ENCODE measurements at places on chromosomes 12 and 14.

- no peak for DNase-seq
Observed at GRCh38 chr12:57712701-57713100, 18.8 kb downstream of the OS9 start.

GRCh38 chr12:80681287-80681686, 26.1 kb upstream of the MYF6 start:
- no peak for DNase-seq

DNA sequence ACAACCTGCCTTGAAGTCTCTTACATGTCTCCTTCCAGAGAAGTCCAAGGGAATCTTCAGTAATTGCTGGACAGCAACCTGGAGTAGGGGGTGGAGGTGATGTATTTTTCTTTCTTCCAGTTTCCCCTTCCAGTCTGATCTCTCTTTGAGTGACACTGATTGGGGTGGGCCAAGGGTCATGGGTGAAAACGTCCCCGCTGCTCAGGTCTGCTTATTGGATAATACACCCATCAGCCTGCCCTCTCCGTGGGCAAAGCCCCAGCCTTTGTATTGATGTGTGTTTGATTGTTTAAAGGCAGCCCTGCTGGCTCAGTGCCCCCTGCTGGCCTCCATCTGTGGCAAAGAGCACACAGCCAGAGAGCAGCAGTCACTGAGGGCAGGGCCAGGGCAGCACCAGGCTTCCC, 35.7 kb upstream of the ATP2A2 start:
- DNase-seq, result no peak

- DNase-seq, result no peak
Observed at GRCh38 chr14:98847521-98848468, 424.2 kb downstream of the BCL11B start.

GRCh38 chr14:56394826-56395530, 184.6 kb upstream of the TMEM260 start:
- no peak for DNase-seq

GRCh38 chr12:107027636-107028053, 40.7 kb upstream of the MTERF2 start:
- no peak for DNase-seq

- peak; percentile 69 for DNase-seq
Observed at GRCh38 chr12:32671930-32672780, 6.9 kb upstream of the DNM1L start.

DNA sequence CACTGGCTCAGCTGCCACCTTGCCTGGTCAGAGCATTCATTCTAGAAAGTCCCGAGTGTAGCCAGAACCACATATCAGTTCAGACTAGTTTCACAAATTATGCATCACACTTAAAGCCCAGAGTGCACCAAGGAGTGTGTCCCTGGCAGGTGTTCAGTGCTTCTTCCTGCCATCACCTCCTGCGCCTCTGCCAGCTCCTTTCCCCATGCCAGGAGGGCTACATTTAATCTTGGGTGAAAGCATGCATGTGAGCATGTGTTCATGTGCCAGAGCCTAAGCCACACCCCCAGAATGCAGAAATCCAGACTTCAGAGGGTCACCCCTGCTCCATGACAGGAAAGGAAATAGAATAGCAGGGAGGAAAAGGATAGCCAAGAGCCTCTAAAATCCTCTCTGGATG, 381.6 kb downstream of the DPF3 start:
- no peak for DNase-seq

- DNase-seq, result no peak
Observed at GRCh38 chr12:32379213-32379612, 20.1 kb upstream of the FGD4 start.

DNA sequence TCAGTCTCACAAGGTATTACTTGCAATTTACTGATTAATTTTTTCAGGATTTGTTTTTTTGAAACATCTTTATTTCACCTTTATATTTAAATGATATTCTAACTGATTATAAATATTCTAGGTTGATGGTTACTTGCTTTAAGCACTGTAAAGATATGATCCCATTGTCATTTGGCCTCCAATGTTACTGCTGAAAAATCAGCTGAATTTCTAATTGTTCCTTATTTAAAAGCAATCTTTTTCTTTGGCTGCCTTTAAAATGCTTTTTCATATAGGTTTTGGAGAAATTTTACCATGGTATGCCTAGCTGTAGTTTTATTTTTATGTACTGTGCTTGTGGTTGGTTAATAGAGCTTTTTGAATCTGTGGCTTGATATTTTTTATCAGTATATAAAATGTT, 275.6 kb upstream of the PPFIA2 start:
- DNase-seq, result no peak

- no peak for DNase-seq
Observed at GRCh38 chr12:128859311-128859710, 6.0 kb downstream of the GLT1D1 start.

DNA sequence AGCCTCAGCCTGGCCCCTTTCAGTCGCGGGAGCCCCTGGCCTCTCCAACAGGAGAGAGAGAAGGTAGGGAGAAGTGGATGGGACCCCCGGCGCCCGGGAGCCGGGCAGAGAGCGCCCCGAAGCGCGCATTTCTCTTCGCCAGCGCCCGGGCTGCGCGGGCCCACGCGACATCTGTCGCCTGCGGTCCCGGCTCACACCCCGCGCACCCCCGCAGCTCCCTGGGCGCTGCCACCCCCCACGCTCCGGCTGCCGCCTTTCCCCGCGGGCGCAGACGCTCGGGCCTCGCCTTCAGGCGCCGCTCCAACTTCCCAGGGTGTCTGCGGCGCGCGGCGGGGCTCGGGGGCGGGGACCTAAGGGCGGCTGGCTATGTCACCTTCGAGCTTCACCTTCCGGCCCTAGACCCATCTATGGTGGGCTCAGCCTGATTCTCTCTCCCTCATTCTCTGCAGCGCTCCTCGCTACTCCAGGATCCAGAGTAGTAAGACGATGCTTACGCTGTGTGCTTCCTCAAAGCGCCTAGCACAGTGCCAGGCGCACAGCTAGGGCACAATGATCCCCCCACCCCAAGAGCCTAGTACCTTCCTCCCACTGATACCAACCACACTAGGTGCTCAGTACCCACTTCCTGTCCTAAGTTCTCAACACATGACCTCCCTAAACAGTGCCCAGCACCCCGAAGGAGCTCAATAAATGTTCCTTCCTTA, 1.6 kb downstream of the HRK start:
- DNase-seq, result peak; percentile 18

DNA sequence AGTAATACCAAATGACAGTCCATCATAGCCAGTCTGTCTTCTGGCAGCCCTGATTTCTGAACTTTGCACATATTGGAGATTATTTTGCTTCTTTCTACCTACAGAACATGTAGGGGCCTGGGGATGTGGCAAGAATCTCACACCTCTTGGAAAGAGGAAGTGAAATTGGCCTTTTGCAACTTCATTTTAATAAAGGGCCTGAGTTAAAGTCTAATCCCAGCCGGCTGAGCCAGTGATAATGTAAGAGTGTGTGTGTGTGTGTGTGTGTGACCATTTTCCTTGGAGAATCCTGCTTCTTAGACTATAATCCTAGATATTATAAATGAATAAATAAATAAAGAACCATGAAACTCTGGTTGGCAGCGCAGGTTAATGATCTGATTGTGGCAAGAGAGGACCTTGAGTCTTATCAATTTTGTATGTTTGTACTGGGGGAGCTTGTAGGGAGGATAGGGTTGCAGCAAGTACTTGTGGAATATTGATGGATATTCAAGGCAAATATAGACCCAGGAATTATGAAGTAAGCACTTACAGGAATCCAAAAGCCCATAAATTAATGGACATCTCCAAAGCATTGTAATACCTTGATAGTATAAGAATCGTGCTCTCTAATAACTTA, 233.2 kb upstream of the AMIGO2 start:
- DNase-seq, result no peak

GRCh38 chr14:104892531-104893434, 27.7 kb downstream of the CEP170B start:
- no peak for DNase-seq

All from NCI-H345 (cell line).